ENCODE measurements at places on chromosomes 1 and 21.

DNA sequence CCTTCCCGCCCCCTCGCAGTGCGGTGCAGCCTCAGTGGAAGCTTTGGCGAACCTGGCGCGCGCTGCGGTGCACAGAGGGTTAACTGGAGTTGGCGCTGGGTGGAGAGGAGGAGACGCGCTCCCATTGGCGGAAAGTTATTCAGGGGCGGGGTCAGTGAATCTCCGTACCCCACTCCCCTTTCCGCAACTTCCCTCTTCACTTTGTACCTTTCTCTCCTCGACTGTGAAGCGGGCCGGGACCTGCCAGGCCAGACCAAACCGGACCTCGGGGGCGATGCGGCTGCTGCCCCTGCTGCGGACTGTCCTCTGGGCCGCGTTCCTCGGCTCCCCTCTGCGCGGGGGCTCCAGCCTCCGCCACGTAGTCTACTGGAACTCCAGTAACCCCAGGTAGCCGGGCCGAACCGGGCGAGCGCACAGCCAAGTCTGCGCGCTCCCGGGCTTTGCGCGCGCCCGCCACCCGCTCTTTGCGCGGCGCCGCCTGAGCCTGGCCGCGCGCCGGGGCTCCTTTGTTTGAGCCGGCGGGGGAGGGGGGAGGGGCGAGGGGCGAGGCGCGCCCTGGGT, at the start of gene EFNA4:
EFNA4 (plus strand) TSS at position 191 of the 561 bp plus-strand sequence; CDS start at position 275, 84 bp downstream.
- DNase-seq: peak; percentile 92

GRCh38 chr1:219264561-219264960, 90.9 kb downstream of the LYPLAL1 start:
- no peak for DNase-seq

DNA sequence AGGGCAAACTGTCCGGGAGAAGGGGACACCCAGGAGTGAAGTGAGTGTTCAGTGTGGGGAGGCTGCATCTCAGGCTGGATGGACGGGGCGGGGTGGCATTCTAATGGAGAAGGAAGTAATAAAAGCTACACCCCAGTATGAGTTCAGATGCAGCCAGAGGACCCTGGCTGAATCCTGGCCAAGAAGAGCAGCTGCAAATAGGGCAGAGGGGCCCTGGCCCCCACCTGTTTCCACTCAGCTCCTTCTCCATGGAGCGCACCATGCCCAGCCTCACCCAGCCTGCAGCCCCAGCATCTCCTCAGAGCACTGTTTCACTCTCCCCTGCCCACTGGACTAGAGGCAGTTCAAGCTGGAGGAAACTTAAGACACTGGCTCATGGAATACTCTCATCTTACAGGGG, 46.4 kb downstream of the KCND3 start:
- DNase-seq: no peak

DNA sequence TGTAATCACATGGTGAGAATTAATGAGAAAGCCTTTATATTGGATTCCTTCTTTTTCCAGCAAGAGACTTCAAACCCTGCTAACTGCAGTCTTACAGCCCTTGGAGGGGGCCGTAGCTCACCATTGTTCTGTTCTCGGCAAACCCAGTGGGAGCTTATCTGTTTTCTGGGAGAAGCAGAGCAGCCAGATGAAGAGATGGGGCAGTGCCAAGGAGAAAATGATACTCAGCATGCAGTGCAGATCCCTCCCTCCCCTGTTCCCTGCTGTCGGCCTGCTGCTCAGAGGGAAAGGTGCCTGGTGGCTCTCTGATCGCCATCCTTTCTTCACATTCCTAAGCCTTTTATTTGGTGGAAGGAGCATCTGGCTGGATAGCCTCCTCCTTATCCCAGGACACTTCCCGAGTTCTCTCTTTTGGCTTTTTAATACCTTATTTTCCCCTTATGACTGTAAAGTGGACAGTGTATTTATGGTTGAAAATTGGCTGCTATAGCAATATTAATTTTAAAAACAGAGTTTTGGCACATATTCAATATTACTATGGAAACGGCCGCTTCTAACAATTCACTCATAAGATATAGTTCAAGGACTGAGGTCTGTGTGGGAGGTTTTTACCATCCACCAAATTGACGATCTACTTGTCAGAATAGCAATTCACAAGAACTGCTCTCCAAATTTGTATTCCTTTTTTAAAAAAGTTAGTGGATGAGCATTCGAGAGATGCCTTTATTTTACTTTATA, 203.4 kb downstream of the CRB1 start:
- DNase-seq: no peak

DNA sequence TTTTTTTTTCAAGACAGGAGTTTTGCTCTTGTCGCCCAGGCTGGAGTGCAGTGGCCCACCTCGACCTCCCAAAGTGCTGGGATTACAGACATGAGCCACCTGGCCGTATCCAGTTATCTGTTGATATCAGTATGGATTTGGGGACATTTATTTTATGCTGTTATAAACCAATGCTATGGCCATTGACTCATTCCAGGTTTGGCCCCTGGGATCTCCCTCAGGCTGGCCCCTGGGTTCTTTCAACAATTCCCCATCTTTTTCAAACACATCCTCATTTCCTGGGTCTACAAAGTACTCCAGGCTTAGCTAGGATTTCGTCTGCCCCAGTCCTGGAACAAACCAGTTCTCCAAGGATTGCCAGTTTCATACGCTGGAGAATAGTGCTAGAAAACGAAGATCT, 44.1 kb downstream of the WDR4 start:
- no peak for DNase-seq

DNA sequence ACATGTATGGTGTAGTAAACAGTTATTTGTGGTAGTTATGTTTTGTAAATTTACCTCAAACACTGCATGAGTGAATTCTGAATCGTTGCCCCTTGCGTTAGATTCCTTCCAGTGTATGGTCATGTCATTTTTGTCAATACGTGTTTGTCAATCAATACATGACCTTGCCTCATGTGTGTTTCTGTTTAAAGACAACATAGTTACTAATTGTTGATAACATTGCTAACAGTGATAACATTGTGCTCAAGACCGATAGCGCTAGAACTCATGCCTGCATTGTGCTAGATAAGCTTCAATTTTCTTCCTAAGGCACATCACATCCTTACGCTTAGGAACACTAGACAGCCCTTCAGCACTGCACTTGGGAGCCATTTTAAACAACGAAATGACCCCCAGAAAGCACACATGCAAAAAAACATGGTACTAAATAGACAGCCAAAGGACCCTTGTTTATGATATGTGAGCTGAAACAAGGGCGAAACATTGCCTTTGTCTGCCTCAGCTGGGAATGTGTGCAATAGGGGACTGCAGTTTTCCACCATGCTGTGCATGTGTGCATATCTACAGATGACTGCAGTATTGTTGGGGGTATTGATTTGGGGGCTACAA, 37.3 kb downstream of the MRPS6 start:
- no peak for DNase-seq

DNA sequence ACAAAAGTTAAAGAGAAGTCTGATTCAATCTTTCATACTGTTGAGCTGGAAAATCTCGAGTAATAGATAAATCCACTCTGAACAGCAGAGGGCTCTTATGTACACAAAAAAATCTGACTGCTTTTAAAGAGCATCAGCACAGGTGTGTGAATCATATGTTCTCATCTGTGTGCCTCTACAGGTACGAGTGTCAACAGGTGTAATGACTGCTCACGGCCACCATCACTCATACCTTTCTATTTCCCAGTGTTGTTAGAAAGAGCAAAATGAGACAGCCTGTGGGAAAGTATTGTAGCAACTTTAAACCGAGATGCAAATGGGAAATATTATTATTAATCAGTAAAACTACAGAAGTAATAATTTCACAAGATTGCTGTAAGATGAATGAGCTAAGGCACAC, 49.0 kb upstream of the SCAF4 start:
- DNase-seq: no peak

- peak; percentile 60 for DNase-seq
These were observed 16.7 kb upstream of the PRDM15 start for GRCh38 chr21:41895643-41896493.

Data from activated CD4-positive, alpha-beta T cell treated with anti-CD3 and anti-CD28 coated beads for 36 hours (primary cell).